Brain microvascular endothelial cell (primary cell): ENCODE measurements at places on chromosomes 4 and X.

DNA sequence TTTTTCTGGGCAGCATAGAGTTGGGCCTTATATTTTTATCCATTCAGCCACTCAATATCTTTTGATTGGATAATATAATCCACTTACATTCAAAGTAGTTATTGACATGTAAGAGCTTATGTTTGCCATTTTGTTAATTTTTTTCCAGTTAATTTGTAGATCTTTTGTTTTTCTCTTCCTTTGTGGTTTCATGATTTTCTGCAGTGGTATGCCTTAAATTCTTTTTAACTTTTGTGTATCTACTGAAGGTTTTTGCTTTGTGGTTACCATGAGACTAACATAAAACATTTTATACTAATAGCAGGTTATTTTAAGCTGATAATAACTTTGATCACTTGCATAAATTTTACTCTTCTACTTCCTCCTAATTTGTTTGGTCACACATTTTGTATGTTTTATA, 140.8 kb upstream of the GATB start:
- DNase-seq = no peak

DNA sequence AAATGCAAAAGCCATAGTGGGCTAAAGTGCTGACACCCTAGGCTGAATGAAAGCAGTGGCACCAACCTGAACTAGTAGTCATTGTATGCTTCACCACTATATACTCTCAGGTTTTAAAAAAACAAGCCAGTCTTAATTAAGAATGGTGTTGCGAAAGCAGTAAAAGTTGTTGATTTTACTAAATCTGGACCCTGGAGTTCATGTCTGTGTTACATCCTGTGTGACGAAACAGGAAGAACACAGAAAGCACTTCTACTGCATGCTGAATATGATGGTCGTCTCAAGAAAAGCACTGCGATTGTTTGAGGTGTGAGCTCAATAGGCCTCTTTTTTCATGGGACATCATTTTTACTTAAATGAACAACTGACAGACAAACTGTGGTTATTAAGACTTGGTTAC, 24.2 kb upstream of the GDPD2 start:
- DNase-seq = peak; percentile 3

DNA sequence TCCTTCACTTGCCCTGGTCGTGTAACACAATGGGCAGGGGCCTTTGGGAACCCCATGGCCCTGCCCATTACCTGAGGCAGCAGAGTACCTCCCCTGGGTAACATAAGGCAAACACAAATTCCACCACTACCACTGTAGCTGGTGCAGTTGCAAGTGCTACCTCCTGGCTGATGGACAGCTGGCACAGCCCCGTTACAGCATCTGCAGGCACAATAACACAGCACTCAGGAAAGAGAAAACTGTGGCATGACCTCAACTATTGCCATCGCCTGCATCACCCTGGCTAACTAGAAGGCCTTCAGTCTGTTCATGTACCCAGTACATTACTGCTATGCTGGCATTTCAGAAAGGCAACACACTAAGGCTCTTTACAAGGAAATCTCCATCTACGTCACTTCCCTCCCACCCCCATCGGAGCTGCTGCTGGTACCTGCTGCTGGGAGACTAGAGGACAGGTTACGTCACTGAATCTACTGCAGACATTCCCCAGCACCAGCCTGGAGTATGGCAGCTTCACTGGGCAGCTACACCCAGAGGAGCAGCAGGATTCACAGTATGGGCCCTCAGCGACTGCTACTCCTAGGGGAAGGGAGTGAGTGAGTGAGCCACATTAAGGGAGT, 39.4 kb downstream of the ARFIP1 start:
- no peak for DNase-seq

DNA sequence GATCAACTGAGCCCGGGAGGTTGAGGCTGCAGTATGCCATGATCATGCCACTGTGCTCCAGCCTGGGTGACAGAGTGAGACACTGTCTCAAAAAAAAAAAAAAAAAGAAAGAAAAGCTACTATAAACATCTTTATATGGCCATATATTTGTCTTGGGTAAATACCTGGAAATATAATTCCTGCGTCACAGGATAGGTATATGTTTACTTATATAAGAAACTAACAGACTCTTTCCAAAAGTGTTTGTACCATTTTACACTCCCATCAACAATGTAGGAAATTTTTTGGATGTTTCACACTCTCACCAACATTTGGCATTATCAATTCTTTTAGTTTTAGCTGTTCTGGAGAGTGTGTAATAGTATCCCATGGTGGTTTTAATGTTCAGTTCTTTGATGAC, 12.8 kb downstream of the P2RY4 start:
- no peak for DNase-seq

GRCh38 chrX:133654811-133655210, 239.5 kb upstream of the GPC4 start:
- DNase-seq = no peak

- no peak for DNase-seq
Measured at GRCh38 chrX:24321741-24322395, 8.0 kb upstream of the SUPT20HL2 start.

DNA sequence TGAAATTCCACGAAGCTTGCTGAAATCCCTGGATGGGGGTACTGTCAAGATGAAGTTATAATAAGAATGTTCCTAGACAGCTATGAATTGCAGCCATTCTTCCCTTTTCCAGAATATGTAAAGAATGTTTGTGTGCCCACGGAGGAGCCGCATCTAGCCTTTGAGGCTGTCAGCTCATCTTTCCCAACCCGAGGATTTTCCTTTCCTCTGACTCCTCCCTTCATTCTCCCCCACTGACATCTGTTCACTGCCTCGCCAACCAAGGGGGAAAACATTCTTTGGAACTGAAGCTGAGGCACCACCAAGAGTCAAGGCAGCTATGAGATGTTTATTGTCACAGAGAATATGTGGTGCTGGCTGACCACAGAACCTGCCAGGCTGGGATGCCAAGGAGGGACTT, 8.8 kb downstream of the NHSL2 start:
- DNase-seq = no peak

DNA sequence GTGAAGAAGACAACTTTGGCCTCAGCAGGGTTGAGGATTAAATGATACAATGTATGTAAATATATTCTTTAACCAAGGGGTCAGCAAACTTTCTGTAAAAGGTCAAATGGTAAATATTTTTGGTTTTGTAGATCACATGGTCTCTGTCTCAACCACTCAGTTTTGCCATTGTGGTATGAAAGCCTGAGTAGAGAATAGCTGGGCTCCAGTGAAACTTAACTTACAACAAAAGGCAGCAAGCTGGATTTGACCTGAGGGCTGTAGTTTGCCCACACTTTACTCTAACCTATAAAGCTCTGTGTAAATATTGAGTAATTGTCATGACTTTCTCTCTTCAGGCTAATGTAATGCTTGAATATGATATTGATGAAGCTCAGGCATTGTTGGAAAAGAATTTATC, 19.6 kb downstream of the VBP1 start:
- DNase-seq = no peak

- DNase-seq = no peak
Measured at GRCh38 chr4:69793732-69794131, 33.3 kb upstream of the SULT1B1 start.

- DNase-seq = no peak
Measured at GRCh38 chr4:39978904-39979303, 1.2 kb upstream of the PDS5A start.

- DNase-seq = no peak
Measured at GRCh38 chr4:60544981-60545380, 655.1 kb upstream of the ADGRL3 start.

DNA sequence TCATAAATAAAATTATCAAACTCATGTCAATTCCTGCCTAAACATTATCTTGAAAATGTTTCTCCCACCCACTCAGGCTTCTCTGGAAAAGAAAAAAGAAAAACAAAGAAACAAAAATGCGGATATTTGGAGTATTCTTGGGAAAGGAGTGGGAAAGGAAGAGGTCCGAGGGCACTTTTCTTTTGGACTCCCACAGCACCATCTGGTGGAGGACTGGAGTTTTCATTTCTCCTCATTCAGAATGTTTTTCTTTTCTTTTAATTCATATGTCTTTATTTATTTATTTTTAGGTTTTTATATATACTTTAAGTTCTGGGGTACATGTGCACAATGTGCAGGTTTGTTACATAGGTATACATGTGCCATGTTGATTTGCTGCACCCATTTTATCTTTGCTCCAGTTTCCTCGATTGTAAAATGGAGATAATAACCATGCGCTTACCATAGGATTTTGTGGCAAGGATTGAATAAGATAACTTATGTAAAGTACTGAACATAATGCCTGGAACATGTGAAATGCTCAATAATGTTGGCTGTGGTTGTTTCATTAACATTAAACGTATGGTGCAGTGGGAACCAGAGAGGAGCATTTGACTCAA, 8.0 kb upstream of the KCNE5 start:
- DNase-seq = no peak

DNA sequence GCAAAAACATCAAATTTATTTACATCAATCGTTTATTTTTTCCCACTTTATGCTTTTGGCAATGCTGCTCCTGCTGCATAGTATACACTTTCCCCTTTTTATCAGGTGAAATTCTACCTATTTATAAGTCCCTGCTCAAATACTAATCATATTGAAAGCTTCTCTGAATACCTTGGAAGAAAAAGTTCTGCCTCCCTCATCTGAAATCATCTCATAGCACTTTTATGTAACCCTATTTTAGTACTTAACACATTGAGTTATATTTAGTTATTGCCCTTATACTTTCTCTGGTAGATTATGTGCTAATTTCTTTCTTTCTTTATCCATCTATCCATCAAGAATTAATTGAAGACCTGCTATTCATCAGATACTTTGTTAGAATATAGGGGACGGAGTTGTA, 1.1 kb upstream of the WDR17 start:
- no peak for DNase-seq

- no peak for DNase-seq
Measured at GRCh38 chr4:90215286-90215685, 88.1 kb downstream of the CCSER1 start.

DNA sequence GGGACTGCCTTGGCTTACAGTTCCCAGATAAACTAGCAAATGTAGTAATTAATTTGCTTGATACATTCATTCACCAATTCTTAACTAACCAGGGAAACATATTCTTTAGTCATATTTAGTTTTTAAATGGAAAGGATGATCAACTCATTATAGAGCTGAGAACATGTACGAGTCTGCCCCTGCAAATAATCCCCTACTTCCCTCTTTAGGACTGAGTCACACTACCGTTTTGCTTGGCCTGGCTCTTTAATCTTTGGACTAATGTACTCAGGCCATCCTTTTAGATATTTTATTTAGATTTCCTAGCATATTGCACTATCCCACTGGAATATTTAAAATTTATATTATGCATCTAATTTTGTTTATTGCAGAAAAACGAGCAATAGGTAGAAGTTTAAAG, 105.5 kb upstream of the LCORL start:
- no peak for DNase-seq

GRCh38 chr4:181952478-181952877, 290.7 kb upstream of the TENM3 start:
- peak; percentile 89 for DNase-seq

GRCh38 chrX:55088795-55089489, at the start of gene PAGE2:
TSS of gene PAGE2 (plus strand) at chrX:55089018. CDS start at chrX:55090021, 1,003 bp downstream.
- no peak for DNase-seq

- DNase-seq = no peak
Measured at GRCh38 chr4:7416745-7417432, 17.8 kb downstream of the PSAPL1 start.

DNA sequence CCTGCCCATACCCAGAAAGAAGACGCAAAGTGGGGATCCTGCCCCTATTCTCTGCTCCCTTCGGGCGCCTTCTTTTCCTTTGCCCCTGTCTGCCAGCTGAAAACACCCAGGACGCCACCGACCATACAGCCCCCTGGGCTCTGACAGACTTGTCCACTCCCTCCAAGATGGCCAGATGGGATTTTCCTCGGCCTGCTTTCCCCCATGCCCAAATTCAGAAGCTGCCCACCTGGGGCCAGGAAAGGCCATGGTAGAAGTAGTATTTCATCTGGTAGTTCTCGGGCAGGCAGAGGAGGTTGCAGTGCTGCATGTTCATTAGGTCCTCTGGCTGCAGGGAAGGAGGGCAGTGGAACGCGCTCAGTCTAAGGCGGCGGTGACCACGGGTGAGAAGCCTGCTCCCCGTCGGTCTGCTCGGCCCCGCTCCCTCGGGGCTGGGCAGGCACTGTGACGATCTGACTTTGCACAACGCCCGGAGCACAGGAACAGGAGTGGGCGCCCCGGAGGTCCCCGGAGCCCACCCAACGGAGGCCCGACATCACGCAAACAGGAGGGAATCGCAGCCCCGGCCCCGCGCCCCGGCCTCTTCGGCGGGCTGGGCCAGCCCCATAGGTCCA, 582 bp downstream of the NAA10 start:
- DNase-seq = no peak

DNA sequence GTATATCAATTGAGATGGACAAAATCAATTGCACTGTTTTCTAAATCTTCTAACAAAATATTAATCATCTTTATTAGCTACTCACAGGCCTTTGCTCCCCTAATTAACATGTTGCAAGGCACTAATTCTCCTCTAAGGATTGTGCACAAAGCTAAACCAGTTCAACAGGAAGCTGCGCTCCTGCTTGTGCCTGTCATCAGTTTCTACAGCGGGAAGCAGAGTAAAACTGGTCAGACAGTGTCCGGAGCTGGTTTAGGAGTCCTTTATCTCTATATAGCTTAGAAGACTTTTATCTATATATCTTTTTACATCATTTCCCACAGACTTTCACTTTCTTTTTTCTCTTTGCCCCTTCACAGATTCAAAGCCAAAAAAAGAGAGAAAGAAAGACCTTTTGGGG, 79.1 kb downstream of the ELOVL6 start:
- no peak for DNase-seq

- DNase-seq = no peak
Measured at GRCh38 chrX:115018040-115018647, 728 bp upstream of the IL13RA2 start.

DNA sequence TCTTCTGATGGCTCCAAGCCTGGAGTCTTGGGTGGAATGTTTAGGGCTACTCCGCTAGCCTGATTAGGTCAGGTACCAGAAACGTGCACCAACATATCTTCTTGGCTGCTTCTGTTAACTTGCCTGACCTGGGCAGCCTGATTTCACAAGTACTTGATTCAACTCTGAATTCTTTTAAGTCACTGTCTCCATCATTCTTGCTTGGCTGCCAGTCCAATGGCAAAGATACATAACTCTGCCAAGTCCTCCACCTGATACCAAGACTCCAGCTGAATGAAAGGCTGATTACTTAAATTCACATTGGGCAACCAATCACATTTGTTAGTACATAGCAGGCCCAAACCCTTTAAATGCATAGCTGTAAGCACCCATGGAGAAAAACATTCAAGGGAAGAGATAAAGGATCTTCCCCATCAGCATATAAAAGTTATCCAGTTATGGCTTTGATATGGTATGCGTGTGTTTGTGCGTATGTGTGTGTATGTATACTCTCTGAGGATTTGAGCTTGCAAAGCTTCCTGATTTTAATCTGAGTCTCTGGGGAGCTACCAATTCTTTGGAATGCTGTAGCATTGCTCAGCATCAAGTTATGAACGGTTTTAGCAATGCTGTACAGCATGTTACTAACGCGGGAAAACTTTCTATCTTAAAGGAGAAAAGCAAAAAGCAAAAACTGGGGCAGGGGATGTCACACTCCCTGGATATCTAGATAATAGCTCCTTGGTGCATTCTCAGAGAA, 917.2 kb downstream of the DMD start:
- peak; percentile 9 for DNase-seq
